ENCODE measurements at places on chromosomes 5 and 9.

DNA sequence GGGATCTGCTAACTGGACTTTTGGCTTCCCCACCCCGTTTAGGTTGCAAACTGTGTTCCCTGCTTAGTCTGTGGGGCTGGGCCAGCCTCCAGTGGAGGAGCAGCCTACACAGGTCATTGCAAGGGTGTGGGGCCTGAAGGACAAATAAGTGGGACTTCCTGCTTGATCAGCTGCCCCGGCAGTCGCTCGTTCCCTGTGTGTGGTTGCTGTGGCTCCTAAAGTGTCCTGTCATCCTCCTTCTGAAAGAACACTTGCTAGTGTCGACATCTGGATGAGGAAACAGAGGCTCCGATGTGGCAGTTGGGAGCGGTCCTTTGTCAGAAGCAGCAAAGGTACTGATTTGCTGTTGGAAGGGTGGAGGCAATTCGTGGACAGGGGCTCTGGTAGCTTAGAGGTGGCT, 88.9 kb upstream of the TBCA start:
- peak; percentile 82 for DNase-seq

DNA sequence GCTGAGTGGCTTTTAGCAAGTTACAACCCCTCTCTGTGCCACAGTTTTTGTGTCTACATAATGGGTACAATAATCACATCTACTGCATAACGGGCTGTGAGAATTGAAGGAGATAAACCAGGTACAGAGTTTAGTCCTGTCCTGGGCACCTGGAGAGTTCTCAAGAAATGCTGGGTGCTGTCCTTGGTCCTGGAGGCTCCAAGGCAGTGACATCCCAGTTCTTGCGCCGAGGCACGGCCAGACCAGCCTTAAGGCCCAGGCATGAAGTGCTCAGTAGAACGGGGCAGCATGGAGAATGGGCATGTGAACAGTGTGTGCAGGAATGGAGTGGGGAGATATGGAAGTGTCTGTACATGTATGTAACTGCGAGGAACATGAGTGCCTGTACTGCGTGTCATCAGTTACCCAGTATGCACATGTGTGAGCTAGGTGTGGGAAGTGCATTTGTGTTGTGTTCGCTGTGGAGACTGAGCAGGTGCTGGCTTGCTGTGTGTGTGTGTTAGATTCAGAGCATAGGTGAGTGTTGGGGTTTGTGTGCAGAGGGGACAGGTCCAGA, 6.3 kb upstream of the UNC5A start:
- no peak for DNase-seq

DNA sequence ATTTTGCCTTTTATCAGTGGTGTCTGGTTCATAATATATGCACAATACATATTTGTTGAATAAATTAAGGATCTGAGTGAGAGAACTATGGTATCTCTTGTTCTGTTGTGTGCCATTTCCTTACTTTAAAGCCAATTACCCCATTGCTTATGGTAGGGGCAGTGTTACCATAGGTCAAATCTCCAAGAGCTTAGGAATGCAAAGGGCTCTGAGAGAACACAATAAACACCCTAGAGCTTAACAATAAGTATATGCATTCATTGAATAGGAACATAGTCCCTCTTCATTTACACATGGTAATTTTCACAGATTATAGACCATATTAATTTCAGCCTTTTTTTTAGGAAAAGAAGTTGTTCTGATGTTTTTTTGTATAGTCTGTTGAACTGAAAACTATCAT, 112.2 kb downstream of the MCTP1 start:
- DNase-seq = no peak

GRCh38 chr9:77392328-77392727, 215.0 kb downstream of the VPS13A start:
- DNase-seq = no peak

GRCh38 chr9:2311920-2312319, 296.8 kb downstream of the SMARCA2 start:
- no peak for DNase-seq

GRCh38 chr5:126847826-126848251, 70.9 kb downstream of the LMNB1 start:
- DNase-seq = no peak

- no peak for DNase-seq
Observed at GRCh38 chr9:12860998-12861397, 86.2 kb downstream of the LURAP1L start.

- no peak for DNase-seq
Observed at GRCh38 chr9:4508907-4509589, 18.8 kb downstream of the SLC1A1 start.

- no peak for DNase-seq
Observed at GRCh38 chr5:141760193-141760592, 78.2 kb upstream of the ARAP3 start.

DNA sequence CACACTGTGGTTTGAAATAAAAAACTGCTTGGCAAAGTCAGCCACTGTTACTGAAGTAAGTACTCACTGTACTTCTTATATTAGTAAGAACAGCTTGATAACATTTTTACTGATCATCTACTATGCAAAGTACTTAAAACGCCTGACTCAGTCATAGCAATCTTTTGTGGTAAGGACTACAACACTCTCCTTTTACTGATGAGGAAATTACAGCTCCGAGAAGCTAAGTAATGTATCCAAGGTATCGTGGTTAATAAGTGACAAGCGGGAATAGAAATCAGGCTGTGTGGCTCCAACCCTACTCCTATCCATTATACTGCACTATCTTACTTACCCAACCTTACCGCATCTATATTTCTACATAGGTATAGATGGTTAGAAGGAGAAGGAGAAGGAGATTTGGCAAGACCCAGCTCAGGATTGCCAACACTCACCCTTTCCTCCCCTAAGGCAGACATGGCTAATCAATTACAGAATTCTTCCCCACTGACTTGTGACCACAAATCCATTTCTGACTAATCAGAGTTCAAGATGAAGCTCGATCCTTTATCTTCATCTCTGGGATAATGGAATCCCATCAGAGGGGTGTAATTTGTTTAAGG, 281.4 kb downstream of the SPOCK1 start:
- no peak for DNase-seq

DNA sequence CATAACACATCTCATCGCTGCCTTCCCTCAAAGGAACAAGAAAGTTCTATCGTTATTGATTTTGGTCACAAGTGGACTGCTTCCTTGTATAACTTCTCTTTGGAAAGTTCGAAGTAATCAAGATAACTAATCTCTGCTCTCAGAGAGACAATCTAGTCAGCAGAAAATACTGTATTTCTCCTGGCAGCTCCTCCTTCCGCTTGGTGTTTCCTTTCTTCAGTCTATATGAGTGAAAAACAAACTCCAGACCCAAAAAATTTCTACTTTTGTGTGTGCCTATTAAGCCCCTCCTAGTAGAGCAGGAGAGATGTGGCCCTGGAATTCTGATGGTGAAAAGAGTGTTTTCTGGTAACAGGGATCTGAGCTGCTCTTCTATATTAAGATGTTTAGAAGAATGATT, 24.5 kb downstream of the OSTF1 start:
- no peak for DNase-seq

GRCh38 chr5:103066326-103066725, 53.6 kb downstream of the GIN1 start:
- DNase-seq = no peak

DNA sequence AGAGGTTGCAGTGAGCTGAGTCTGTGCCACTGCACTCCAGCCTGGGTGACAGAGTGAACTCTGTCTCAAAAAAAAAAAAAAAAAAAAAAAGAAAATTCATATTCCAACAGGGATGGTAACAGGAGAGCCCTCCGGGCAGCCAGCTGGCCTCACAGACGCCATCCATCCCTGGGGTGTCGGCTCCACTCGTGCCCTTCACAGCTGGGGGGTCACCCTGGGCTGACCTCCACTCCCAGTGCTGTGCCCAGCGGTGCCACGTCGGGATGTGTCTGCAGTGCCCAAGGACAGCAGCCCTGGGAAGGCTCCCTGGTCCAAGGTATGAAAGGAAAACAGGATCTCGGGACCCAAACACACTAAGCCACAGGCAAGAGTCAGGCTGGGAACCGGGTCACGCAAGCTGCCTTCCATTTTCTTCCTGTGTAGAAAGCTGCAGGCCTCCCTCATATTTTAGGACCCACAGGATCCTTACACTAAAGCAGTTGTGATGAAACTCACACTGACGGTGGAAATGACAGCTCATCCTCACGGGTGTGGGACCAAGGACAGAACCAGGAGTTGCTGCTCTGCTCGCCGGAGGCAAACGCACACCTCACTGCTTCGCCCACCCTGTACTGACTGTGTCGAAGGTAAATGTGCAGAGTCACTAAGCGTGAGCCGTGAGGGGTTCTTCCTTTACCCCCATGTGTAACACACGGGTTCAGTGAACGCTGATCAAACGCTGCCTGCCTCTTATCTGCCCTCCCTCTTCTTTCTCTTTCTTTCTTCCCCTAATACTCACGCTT, 5.3 kb downstream of the SLC12A7 start:
- no peak for DNase-seq

DNA sequence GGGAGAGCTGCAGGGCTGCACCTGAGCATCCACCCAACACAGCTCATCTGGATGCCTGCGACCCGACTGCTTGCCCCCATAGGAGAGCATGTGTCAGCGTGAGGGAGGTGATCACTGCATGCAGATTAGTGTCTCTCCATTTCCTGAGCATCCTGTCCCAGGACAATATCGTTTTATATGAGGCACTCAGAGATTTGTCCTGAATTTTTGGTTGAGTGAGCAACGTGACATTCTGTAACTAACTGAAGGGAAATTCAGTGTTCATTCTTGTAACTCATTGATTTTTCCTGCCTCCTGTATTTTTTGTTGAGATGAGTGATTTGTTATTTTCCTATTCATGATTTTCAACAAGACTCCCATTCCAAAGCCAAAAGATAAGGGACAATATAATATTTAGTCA, 20.7 kb upstream of the ANKRD34B start:
- no peak for DNase-seq

DNA sequence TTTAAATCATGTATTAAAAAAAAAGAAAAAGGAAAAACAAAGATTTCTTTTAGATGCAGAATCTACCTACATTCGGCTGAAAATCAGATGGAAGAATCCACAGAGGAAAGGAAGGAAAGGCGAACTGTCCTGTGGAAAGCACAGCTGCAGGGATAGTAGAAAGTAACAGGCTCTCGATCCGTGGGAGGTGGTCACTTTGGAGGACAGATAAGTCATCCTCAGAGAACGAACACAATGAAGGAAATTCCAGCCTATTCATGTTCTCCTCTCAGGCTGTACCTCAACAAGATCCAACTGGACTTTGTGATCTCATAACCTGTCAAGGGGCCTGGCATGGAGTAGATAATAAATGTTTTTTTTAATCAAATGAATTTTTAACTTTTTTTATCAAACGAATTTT, 72.8 kb downstream of the NR6A1 start:
- no peak for DNase-seq

- no peak for DNase-seq
Observed at GRCh38 chr9:136754626-136755301, 3.3 kb downstream of the LCN8 start.

DNA sequence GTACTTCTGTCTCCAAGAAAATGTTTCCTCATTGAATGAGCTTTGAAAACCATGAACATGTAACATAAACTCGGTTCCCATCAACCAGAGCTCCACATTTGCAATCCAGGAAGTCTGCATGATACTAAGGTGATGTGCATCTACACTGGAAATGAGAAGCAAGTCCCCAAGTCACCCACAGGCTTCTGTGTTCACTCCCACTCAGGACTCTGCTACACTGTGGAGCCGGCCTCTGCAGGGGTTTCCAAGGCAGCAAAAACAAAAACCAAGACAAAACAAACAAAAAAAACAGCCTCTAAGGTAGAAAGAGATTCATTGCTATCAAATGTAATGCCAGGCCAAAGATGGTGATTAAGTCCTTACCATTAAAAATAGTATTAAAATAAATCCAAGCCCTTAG, 593.7 kb downstream of the IRX1 start:
- no peak for DNase-seq

DNA sequence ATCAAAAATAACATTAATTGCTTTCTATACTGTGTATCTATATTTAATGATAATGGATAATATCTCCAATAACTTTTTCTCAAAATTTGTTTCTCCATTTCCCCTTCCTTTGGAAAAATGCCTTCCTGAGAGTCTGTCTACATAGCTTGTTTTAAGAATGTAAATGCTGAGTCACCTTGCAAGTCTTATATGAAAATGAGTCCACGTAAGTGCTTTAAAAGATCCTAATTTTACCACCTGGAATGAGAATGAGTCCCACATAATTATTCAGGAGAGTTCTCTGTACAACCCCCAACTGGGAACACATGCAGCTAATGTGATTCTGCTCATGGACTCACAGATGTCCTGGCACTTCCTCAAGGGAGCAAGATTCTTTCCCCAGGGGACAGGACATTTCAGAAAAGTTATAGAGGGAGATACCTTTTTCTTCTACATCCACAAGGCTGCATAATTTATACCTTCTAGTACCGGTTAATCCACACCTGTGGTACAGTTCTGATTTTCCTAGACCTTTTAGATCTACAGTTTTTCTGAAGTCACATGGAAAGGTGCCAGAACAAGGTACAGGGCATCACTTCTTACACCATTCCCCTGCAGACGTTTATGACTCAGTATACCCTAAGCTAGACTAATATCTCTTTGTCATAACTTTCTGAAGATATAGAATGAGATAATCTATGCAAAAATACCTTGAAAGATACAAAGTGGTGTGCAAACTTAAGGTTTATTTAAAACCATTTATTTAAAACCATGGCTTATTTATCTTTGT, 314.1 kb downstream of the CETN3 start:
- no peak for DNase-seq
